HTR-8/SVneo (cell line): ENCODE measurements at places on chromosomes 7 and 10.

GRCh38 chr10:129814681-129815646 is 149.1 kb downstream of the EBF3 start:
- no peak for DNase-seq

DNA sequence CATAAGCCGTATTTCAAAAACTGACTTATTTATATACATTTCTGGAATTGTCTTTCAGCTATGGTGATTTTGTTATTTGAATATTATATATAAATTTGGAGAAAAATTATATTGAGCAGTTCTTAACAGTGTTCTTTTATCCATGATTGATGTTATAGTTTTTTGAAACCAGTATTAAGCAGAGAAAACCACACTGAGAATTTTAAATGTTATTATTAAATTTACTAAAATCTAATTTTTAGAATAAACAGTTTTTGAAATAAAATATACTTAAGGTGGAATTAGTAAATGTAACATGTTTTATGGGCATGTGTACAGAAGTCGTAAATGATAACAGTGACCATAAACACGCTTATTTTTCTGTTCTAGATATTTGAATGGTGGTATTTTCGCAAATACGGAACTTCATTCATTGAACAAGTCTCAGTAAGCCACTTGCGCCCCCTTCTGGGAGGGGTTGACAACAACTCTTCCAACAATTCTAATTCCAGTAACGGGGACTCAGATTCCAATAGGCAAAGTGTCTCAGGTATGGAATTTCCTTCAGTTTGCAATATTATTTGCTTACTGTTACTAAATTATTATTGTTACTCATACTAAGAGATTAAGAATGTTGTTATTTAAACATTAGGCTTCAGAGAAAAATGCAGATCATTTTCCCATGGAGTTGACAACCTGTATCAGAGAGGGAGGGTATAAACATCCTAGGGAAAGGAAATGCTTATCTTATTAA is 166.1 kb downstream of the ST7 start:
- DNase-seq, result no peak

DNA sequence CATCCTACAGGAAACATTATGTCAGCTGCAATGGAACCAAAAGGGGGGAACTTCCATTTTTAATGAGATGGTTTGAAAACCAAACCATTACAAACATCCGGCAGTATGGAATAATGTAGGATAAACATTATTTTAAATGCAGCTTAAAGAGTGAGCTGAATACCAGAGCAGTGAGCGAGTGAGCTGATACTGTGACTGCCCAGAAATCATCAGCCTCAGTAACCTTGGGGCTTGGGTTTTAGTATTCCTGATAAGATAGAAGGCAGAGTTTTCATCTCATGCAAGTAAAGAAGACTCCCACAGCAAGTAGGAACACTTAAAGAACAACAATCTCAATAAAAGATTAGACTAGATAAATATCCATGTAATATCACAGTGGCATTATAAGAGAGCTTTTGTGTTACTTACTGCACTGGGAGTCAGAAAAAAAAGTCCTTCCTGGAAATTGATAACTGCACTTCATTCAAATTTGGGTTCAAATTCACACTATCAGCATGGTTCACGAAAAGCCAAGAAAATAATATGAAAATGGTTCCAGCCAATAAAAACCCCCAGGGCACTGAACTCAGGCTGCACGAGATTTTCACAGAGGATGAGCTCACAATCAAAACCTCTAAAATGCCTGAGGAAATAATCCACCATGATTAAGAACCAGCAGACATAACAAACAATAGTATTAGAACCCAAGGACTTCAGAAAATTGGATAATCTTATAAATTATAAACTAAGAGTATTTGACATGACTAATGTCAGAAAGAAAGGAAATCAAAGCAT is 115.7 kb downstream of the MTPAP start:
- DNase-seq, result no peak

- DNase-seq, result no peak
These were observed 127.3 kb downstream of the MBL2 start for GRCh38 chr10:52645187-52645758.

- peak; percentile 15 for DNase-seq
These were observed 117.3 kb downstream of the FANK1 start for GRCh38 chr10:126013489-126014281.

DNA sequence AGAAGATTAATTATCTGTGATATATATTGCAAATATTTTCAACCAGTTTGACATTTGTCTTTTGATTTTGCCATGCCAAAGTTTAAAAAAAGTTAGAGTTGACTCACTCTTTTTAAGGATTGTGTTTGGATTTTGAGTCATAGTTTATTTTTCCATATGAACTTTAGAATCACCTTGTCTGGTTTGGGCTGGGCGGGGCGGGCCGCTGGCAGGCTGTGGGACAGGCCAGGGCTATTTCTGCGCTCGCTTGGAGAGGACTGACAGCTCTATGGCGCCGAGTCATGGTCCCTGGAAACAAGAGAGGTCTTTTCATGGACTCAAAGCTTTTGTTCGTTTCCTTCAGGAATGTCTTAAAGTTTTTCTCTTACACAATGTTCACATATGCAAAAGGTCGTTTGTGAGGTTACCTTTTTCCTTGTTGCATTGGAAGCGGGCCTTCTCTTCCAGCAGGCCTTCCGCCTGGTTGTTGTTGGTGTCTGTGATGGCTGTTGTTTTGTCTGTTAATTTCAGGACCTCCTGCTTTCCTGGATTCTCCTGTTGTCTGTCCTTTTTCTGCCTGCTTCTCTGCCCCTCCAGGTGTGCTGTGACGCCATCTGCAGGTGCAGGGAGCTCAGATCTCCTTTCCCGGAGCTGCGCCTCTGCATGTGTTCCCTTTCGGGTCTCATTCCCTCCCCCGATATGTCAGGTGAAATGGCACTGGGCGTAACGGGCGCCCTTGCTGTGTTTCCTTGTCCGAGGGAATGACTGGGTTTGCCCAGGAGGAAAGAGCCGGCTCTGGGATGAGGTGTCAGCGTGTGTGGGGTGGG is 53.8 kb downstream of the INPP5A start:
- no peak for DNase-seq

- DNase-seq, result no peak
These were observed 93.4 kb downstream of the ZNF365 start for GRCh38 chr10:62467527-62467926.

GRCh38 chr7:148978091-148978490 is 50.2 kb downstream of the PDIA4 start:
- DNase-seq, result no peak

DNA sequence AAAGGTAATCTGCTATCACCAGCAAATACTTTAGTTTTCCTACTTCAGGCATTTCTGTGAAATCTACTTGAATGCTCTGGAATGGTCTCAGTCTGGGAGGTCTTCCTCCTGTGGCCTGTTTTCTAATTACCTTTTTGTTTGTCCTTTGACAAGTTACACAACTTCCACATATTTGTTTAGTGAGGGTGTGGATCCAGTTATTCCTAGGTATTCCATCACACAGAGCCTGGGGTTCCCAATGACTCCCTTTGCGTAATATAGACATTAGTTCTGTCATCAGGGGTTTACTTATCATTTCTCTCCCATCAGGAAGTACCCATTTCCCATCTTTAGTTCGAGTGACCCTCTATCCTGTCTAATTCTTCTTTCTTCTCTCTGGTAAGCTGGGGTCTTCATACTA is 28.1 kb upstream of the ELOVL3 start:
- DNase-seq, result no peak

DNA sequence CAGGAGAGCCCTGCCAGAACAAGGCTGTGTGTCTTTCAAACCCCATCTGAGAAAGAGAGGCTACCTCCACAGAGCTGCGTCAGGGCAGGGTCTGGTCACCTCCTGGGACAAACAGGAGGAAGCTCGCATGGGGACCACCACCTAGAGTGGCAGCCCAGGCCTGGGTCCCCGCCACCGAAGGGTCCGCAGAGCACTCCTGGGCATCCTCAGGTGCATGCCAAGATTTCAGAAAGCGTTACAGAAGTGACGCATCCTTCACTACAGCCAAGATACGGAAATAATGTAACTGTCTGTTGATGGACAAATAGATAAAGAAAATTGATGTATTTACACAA is 42.6 kb downstream of the GSDME start:
- no peak for DNase-seq

DNA sequence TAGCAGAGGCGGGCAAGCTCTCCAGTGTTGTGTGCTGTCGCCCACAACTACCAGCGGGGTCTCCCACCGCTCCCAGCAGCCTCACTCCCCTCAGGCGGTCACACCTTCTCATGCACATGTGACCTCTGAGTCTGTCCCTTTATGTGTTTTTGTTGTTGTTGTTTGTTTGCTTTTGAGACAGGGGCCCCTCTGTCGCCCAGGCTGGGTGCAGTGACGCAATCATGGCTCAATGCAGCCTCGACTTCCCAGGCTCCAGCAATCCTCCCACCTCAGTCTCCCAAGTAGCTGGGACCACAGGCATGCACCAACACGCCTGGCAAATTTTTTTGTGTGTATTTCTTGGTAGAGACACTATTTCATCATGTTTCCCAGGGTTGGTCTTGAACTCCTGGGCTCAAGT is 1.5 kb downstream of the CPSF4 start:
- DNase-seq, result no peak

- no peak for DNase-seq
These were observed 1367.1 kb downstream of the XPNPEP1 start for GRCh38 chr10:108556186-108556585.
